ENCODE measurements at places on chromosomes 3 and 15.

GRCh38 chr3:130971208-130971607 lies 55.4 kb downstream of the ASTE1 start:
- DNase-seq, result no peak

- DNase-seq, result no peak
Observed at GRCh38 chr3:149886957-149887356, 73.9 kb downstream of the RNF13 start.

GRCh38 chr3:110881069-110881468 lies 190.5 kb upstream of the NECTIN3 start:
- DNase-seq, result peak; percentile 74

- DNase-seq, result no peak
Observed at GRCh38 chr3:46489381-46489780, 8.4 kb upstream of the RTP3 start.

GRCh38 chr15:99536422-99537040 lies 29.3 kb upstream of the MEF2A start:
- no peak for DNase-seq

DNA sequence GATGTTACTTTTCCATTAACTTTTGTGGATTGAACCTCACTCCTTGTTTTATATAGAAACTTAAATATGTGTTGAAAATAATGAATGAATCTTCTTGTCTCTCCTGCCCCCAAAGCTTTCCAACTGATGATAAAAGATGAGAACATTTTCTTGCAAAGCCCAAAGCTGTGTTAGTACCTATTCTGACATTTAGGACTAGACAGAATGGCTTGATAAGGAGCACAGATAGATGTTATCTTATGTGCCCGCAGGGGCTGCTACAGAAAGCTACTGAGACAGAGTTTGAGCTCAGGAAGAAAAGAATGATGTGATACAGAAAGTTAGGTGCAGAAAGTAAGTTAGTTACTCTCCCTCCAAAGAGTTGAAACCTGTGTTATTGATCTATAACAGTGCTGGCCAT lies 109.4 kb upstream of the ATP11B start:
- DNase-seq, result no peak

DNA sequence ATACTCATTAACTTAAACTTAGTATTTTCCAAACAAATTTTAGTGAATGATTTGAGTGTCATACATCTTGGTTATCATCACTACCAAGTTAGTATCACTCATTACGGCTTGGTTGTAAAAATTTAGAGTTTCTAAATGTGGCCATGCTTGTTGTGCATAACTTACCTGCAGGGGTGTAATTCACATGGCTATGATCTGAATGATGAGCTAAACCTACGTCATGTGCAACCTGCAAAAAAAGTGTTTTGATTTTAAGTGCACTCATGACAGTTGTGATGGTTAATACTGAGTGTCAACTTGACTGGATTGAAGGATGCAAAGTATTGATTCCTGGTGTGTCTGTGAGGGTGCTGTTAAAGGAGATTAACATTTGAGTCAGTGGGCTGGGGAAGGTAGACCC lies 17.6 kb upstream of the CLDN16 start:
- no peak for DNase-seq

DNA sequence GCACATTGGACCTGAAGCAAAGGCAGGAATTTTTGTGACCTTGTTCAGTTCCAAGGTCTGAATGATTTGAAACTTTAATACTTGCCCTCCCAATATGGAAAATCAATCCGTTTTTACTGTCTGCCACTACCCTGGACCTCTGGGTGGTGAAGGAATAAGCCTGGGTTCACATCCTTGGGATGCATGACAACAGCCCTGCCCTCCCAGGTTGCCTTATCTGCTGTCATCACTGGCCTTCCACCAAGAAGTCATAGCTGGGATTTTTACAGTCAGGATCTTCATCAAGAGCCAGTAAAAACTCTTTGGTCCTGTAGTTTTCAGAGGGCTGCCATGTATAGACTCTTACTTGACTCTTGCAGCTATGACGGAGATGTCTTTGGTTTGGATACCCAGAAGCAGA lies 128.6 kb downstream of the MYLK start:
- DNase-seq, result no peak
